ENCODE measurements at places on chromosomes 6 and 20. TPM values are rescaled to one million over a fixed set of nuclear protein-coding genes. Genes with fewer than 3 reads are reported as not detected.

C6orf132 gene
- total RNA-seq = 12.9 TPM

GRCh38 chr6:137872581-137873115, 5.6 kb downstream of the TNFAIP3 start:
- DNase-seq = no peak

- DNase-seq = no peak
Measured at GRCh38 chr6:5522147-5522546, 260.8 kb downstream of the FARS2 start.

FAM83C gene
- not detected for total RNA-seq

GRCh38 chr6:127212376-127212775, 54.3 kb upstream of the RNF146 start:
- DNase-seq = no peak
